ENCODE measurements at places on chromosomes 2 and 18. TPM values are rescaled to one million over a fixed set of nuclear protein-coding genes. Genes with fewer than 3 reads are reported as not detected.

The STARD6 gene
- total RNA-seq, result not detected

The CARF gene
- total RNA-seq, result 8.0 TPM

The SCYGR3 gene
- not detected for total RNA-seq

The RFX8 gene
- total RNA-seq, result 6.6 TPM

The TMEM247 gene
- not detected for total RNA-seq

The STK25 gene
- 110 TPM for total RNA-seq

The PRKAG3 gene
- not detected for total RNA-seq

The ZFAND2B gene
- 53.0 TPM for total RNA-seq

The SAG gene
- total RNA-seq, result 0.34 TPM

The ADAM23 gene
- total RNA-seq, result 0.18 TPM

The ANO7 gene
- 0.32 TPM for total RNA-seq

The LHCGR gene
- total RNA-seq, result not detected

The UGT1A10 gene
- total RNA-seq, result not detected

The COLEC11 gene
- not detected for total RNA-seq

The SFT2D3 gene
- total RNA-seq, result 4.4 TPM

The CRYGD gene
- not detected for total RNA-seq

The DOK6 gene
- total RNA-seq, result not detected

The SPATA3 gene
- total RNA-seq, result not detected

The LCT gene
- 0.64 TPM for total RNA-seq
